ENCODE measurements at places on chromosomes 1 and 21.
A peak's percentile ranks its signal among the peaks of the same experiment; 100 is the strongest.

- DNase-seq: no peak
These were observed 15.3 kb upstream of the TBCE start for GRCh38 chr1:235351898-235352297.

GRCh38 chr21:45997205-45997494 lies 15.6 kb downstream of the COL6A1 start:
- no peak for DNase-seq

GRCh38 chr21:25456672-25457071 lies 150.6 kb downstream of the MRPL39 start:
- no peak for DNase-seq

- DNase-seq: no peak
These were observed 216.9 kb upstream of the SAMSN1 start for GRCh38 chr21:14762734-14763694.

DNA sequence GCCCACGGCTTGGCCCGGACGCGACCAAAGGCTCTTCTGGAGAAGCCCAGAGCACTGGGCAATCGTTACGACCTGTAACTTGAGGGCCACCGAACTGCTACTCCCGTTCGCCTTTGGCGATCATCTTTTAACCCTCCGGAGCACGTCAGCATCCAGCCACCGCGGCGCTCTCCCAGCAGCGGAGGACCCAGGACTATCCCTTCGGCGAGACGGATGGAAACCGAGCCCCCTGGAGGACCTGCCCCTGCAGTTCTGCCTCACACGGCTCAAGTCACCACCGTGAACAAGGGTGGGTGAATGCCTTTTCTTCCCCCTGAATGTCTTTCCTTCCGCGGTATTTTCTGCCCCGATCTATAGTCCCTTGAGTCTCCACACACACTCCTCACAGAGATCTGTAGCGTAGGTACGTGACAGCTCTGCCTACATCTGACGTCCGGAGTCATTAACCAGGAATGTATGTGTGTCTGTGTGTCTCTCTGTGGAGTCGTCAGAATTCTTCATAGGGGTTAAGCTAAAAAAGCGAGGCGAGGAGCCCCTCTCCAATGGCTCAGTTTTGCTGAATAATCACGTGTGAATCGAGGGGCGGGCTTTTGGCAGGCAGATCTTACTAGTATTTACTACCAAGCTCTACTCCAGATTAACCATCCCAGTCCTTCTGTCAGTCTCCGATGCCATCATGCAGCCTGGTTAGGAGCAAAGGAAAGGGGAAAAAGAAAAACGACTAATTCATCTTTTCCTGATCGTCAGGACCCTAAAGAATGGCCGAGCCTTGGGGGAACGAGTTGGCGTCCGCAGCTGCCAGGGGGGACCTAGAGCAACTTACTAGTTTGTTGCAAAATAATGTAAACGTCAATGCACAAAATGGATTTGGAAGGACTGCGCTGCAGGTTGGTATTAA lies at the start of gene CDKN2C:
CDKN2C (plus strand) TSS at position 635 of the 898 bp plus-strand sequence; CDS start at position 759, 124 bp downstream.
- DNase-seq: peak; percentile 53

Data from GOT3 (cell line).